ENCODE measurements at places on chromosomes 7 and 10. TPM values are rescaled to one million over a fixed set of nuclear protein-coding genes. Genes with fewer than 3 reads are reported as not detected.

GRCh38 chr7:72406820-72407403, 5.2 kb downstream of the CALN1 start:
- no peak for DNase-seq

- DNase-seq: peak; percentile 51
These were observed 639.3 kb upstream of the GALNT17 start for GRCh38 chr7:70492625-70493024.

DNA sequence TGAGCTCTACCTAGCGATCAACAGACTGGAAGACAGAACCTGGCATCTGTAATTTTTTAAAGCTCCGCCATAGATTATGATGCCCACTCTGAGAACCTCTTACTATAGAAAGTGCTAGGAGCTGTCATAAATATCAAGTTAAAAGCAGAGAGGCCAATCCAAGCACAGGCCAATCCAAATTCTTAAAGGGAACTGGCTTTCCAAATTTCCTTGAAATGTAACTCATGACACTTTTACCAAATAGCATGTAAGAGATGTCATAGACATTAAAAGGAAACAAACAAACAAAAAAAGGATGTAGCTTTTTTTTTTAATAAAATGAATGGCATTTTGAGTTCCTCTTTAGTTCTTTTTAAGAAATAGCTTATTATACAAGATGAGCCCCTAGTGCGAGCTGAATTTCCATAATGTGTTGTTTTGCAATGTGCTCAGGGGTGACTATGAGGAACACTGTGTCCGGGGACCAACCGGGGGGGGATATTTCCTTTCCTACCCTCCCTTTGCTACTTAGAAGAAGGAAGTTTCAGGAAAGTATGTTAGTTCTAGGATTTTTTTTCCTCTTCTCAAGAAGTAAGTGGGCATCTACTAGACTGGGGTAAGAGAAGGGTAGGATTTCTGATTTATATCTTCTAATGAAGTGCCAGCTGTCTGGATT, 23.7 kb upstream of the MRC1 start:
- DNase-seq: no peak

DNA sequence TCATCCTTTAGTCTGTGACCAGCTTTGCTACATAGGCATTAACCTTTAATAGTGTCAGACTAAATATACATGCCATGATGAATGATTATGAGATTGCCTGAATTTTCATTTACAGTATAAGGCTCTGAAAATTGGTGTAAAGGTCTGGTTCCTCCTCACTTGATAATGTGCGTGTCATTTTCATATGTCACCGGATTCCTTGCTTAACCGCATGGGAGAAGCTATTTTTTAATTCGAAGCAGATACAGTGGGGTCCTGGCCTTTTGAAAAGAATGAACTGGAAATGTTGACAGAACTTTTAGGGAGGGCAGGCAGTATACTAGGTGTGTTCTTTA, 192.4 kb upstream of the SH2B2 start:
- no peak for DNase-seq

DNA sequence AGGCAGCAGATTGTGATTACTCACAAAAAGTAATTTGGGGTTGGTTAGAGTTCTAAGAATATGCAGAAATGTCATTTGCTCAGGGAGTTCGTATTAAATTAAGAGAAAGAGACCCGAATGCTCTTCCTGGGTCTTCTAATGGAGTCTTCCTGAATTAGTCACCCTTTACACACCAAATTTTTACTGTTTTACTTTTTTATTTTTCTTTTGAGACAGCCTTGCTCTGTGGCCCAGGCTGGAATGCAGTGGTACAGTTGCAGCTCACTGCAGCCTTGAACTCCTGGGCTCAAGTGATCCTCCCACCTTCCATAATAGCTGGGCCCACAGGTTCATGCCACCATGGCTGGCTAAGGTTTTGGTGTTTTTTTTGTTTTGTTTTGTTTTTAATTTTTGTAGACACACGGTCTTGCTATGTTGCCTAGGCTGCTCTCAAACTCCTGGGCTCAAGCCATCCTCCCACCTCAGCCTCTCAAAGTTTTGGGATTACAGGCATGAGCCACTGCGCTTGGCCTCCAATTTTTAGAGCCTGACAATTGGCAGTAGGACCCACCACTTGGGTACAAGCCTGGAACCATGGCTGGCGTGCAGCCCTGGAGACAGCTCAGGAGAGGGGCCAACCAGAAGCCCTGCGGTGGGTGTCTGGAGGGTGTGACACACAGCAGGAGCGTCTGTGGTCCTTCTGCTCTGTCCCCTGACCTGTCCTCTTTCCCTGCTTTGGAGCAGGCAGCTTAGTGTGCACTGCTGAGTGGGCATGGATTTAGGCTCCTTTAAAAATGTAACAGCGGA, 16.4 kb upstream of the BHLHA15 start:
- no peak for DNase-seq

- DNase-seq: no peak
These were observed 106.7 kb downstream of the CACNB2 start for GRCh38 chr10:18246967-18247366.

DNA sequence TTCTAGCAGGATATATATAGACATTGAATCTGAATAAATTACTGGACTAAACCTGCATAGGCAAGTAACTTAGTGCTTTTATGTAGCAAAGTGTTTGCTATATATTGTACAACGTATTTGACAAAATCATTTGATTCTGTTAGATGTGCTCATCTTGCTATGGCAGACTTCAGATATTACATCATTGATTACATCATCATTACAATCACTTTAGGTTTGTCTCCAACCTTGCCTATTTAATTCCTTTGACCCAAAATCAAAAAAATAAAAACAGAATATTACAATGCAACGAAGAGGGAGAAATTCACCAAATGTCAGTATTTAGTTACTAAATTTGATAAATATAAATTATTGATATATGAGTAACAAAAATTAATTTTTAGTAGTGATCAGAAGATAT, 155.7 kb upstream of the STEAP1 start:
- DNase-seq: no peak

DNA sequence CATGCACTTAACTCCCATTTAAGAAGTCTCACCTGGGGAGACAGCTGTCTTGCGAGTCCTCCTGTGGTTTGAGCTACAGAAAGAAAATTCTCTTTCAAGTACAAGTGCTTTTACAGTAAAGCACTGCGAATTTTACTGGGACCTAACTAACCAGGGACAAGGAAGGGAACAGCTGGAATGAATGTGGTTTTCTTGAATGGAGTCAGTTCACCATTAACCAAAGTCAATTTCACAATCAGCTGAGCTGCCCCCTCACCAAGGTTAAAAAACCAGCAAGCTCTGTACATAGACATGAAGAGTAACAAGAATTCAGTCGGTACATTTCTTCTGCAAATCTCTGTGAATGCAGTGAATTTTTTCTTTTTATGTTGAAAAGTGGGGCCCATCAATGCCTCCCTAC, 56.3 kb downstream of the GFRA1 start:
- DNase-seq: no peak

DNA sequence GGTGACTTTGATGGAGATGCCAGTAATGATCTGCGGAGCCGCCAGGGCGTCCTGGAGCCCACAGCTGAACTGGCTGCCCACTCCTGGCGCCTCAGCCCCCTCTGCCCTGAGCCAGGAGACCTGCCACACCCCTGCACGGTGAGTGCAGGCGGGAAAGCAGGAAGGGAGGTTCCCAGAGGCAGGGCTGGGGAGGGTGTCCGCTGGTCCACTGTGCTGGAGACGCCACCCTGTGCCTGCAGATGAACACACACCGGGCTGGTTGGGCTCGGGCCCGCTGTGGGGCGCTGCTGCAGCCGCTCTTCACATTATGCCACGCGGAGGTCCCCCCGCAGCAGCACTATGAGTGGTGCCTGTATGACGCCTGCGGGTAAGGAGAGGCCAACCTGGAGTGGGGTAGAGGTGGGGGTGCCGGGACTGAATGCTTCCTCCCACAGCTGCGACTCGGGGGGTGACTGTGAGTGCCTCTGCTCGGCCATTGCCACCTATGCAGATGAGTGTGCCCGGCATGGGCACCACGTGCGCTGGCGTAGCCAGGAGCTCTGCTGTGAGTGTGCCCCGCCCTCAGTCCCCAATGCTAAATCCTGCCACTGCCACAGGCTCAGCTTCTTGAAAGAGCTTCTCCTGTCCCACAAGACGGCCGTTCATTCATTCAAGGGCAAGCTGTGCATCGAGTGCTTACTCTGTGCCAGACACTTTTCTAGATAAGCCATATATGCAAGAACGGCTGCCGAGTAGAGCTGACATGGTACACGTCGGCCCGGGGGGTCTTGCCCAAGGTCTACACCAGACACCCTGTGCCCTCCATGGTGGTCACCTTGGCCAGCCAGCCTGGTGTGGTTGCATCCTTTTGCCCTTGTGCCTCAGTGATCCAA, 14.3 kb upstream of the ZNF467 start:
- no peak for DNase-seq

GRCh38 chr7:4944939-4945338, 14.0 kb downstream of the MMD2 start:
- no peak for DNase-seq

DNA sequence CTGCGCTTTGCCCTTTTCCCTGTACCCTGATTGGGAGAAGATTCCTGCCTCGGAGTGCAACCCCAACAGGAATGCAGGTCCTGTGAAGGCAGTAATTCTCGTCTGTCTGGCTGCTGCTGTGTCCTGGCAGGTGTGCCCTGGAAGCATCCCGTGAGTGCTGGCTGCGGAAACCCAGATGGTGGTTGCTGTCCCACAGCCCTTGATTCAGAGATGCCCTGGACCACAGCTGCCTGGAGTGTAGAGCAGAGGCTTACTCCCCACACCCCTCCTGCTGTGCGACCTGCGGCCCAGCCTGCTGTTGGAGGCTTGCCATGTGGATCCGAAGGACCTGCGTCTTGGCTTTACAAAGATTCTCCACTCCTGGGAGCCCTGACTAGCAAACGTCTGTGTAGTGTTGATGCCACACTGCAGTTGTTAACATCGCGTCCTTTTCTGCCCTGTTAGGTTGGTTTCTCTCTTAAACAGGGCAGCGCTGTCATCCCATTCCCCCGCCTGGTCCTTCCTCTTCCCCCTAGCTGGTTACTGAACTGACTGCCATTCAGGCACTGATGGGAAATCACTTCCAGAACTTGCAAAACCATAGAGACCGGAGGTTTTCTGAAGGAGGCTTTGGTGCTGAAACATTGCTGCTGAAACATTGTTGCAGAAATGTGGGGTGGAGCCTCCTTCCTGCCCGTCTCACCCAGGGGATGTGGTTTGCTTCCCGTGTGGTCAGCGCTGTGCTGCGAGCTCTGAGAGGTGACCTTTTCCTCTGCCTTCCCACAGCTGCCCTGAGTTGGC, 53.3 kb downstream of the DNAJB6 start:
- DNase-seq: no peak

- DNase-seq: no peak
These were observed 66.0 kb upstream of the TNS3 start for GRCh38 chr7:47647918-47648250.

DNA sequence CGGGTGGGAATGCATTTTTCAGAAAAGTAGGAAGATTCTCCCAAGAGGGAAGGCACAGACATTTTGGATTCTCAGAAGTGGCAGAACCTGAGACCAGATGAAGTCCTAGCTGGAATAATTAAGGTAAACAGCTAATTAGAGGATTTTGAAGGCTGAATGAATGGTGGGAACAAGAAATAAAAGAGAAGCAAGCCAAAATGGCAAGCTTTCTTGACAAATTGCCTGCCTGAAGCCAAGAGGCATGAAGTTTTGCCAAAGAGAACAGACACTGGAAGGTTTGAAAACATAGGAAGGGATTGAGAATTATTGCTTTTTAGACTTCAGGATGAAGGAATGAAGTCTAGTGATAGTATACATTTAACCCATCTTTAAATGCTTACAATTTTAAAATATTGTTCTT, 115.0 kb upstream of the SEM1 start:
- DNase-seq: no peak

DNA sequence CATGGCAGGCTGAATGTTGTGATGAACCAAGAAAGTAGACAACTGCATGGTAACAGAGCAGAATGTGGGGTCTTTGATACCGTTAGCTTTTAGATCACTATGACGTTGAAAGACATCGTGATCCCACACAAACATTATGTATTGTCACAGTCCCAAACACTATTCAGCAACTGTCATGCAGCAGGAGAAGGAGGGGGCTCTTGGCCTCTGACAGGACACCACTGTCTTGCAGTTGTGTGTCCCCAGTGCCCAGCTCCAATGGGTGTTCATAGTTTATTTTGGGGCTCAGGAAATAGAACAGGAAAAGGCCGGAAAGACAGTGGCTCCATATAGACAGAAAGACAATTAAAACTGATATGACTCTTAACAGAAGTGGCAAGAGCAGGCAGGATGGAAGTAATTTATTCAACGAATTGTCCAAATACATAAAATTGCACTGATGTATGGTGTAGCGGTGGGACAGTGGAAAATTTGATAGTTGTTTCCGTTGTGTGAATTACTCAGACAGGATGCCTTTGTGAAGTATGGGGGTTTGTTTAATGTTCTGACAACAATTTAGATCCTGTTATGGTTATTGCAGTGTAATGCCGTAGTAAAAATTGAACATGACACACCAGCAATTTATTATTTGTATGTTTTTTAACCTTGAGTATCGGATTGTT, 292.0 kb downstream of the LRMDA start:
- no peak for DNase-seq

DNA sequence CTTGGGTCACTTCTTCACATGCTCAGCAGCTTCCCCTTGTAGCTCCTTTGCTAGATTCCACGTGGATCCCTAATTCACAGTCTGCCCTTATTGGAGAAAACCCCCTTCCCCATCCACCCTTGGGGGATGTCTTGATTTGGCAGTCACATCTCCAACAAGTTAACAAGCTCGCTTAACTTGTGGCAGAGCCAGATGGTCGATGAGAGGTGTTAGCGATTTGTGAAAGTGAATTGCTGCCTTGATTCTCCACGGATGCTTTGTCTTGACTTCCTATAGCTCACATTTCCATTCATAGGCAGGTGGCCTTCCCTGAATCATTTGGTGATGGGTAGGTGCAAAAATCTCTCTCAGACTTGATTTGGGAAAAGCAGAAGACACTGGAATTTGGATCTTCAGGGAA, 387.9 kb downstream of the TCERG1L start:
- DNase-seq: no peak

DNA sequence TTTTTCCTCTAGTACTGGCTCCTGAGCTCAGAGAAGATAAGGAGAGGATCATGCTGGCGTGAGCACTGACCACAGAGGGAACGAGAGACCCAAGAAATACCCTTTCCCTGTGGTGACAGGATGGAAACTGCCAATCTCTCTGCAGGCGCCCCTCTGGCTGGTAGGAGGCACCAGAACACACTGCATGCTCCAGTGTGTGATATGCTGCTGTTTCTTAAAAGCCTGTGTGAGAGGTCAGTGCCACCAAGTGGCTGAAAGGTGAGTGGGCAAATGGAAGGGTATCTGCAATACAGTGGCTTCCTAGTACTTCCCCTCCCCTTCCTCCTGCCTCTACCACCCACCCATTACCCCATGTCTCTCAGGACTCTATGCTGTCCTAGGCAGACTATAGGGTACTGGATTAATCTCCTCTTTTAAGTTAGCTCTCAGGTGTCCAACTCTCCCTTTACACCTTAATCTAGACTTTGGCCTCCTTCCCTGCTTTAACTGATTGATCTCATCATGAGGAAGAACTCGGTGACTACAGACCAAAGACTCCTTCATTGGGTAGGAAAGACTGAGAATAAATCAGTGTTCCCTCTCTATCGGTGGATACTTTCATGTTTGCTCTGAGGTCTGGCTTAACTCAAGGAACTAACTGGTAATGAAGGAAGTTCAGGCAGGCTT, 283.6 kb downstream of the ADRA2A start:
- DNase-seq: peak; percentile 47

GDF2 gene
- total RNA-seq: not detected

MXI1 gene
- total RNA-seq: 31.3 TPM

LRGUK gene
- 1.6 TPM for total RNA-seq

TMEM236 gene
- total RNA-seq: 0.10 TPM

PNLIPRP3 gene
- total RNA-seq: not detected

WNT8B gene
- total RNA-seq: not detected

GRID1 gene
- 1.4 TPM for total RNA-seq

ADIRF gene
- 13.2 TPM for total RNA-seq

DBNL gene
- total RNA-seq: 75.1 TPM

All from tongue (tissue), 3 donors.